ENCODE measurements at places on chromosomes 2 and 18. TPM values are rescaled to one million over a fixed set of nuclear protein-coding genes. Genes with fewer than 3 reads are reported as not detected.
A peak's percentile ranks its signal among the peaks of the same experiment; 100 is the strongest.

Gene SERPINB4
- total RNA-seq, result not detected

Gene STPG4
- total RNA-seq, result 0.64 TPM

Gene CABYR
- 1.1 TPM for total RNA-seq

Gene TM4SF20
- total RNA-seq, result 1.5 TPM

Gene MOCOS
- total RNA-seq, result 3.5 TPM

- H3K4me1 ChIP-seq, result no peaks in the 10 kb centered on the region
- DNase-seq, result no peak
- H3K27me3 ChIP-seq, result peaks cover 9% of the 10 kb centered on the region
- no peak overlapping the region for H3K27ac ChIP-seq
- H3K36me3 ChIP-seq, result no peaks in the 10 kb centered on the region
These were observed 84.3 kb downstream of the ASB1 start for GRCh38 chr2:238510911-238511613.

DNA sequence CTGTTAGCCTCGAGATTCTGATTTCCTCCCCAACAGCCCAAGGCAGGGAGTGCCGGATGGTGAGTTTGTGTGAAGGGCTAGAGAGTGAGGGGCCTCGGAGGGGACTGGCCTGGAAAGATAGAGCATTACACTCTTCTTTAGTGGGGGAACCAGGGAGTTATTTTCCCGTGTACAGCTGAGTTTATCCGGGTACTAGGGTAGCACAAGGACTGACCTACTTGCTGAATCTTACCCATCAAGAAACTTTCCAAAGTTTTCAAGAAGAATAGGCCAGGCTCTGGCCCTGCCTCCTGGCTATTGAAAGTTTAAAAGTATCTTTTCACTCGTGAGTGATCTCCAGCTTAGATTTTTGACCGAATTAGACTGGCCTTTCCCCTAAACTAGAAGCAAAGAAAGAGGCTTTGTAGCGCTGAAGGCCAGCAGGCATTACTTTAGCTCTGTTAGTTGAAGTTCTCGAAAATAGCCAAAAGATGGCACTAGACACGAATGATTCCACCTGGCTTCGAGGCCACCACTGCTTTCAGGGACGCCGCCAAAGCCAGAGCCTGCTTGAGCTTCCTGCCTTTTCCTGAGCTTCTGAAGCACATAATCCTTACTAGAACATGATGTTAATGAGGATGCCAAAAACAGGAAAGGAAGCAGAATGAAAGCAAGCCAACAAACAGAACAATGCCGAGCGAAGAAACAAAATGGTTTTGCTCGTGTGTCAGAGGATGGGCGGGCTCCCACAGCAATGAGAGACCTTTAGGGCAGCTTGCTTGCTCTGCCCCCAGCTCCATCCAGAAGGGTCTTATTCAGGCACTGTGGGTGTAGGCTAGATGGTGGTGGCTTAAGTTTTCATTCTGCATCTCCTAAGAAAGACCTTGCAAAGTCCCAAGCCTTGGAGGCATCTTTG lies 55.8 kb downstream of the TSN start:
- no peaks in the 10 kb centered on the region for H3K27me3 ChIP-seq
- DNase-seq, result peak; percentile 41
- no peaks in the 10 kb centered on the region for H3K36me3 ChIP-seq
- no peak overlapping the region for H3K27ac ChIP-seq
- H3K4me3 ChIP-seq, result no peak overlapping the region

GRCh38 chr2:159125858-159126257 lies 157.4 kb downstream of the TANC1 start:
- H3K27ac ChIP-seq, result peak overlapping the region; percentile 80
- H3K36me3 ChIP-seq, result no peaks in the 10 kb centered on the region
- peaks cover 27% of the 10 kb centered on the region for H3K4me1 ChIP-seq
- no peaks in the 10 kb centered on the region for H3K27me3 ChIP-seq

DNA sequence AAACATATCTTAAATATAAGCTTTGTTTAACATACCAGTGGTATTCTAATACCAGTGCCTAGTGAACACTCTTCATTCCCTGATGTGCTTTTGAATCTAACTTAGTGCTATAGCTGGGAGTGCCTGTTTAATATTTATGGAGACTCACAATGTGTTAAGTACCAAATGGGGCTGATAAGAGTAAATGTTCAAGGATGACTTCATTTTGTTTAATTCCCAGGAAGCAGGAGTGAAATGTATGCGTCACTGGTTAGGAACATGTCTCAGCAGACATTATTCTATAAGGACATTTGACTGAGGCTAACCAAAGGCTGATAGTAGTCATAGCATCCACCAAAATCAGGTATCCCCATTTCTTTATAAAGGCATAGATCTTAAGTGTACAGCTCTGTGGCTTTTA lies 31.7 kb upstream of the LINC00305 start:
- H3K4me3 ChIP-seq, result no peak overlapping the region
- no peak overlapping the region for H3K27ac ChIP-seq
- no peaks in the 10 kb centered on the region for H3K36me3 ChIP-seq
- no peaks in the 10 kb centered on the region for H3K4me1 ChIP-seq

DNA sequence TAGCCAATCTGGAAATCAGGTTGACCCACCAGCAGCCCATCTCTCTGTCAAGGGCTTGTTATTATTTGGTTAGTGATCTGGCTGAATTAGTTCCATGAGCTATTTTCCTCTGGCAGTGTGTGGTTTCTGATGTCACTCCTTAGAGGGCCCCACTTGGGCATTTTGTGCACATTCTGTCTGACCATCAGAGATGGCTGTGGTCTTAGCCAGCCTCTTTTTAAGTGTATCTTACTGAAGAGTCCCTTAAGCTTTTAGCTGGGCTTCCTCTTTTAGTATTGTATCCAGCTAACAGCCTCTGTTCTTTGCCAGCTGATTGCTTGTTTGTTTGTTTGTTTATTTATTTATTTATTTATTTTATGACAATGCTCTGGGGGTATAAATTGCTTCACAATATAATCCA lies 951.1 kb upstream of the CNTNAP5 start:
- H3K4me3 ChIP-seq, result no peak overlapping the region
- no peak overlapping the region for H3K27ac ChIP-seq
- DNase-seq, result no peak
- no peaks in the 10 kb centered on the region for H3K4me1 ChIP-seq
- no peaks in the 10 kb centered on the region for H3K27me3 ChIP-seq
- H3K36me3 ChIP-seq, result no peaks in the 10 kb centered on the region

- no peak overlapping the region for H3K27ac ChIP-seq
- no peaks in the 10 kb centered on the region for H3K4me1 ChIP-seq
- no peaks in the 10 kb centered on the region for H3K36me3 ChIP-seq
- no peak for DNase-seq
- H3K4me3 ChIP-seq, result no peak overlapping the region
These were observed 11.4 kb upstream of the IL36A start for GRCh38 chr2:112993831-112994230.

DNA sequence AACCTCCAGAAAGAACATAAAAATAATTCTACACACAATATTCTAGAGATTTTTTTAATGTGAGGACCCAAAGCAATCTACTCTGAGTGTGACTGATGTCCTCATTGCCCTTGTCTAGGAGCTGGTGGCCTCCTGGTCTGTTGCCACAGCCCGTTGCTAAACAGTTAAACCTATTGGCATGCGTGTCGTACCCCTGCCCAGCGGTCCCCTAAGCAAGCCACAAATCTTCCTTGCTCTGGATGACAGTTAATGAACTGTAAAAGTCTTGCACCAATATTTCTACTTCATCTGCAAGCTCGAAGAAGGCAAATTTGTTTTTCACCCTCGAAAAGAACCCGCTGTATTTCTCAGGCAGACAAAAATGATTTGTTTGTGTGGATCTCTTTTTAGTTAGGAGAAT lies 489.1 kb upstream of the MEX3C start:
- no peak overlapping the region for H3K4me3 ChIP-seq
- DNase-seq, result no peak
- no peaks in the 10 kb centered on the region for H3K4me1 ChIP-seq
- no peaks in the 10 kb centered on the region for H3K36me3 ChIP-seq
- H3K27ac ChIP-seq, result no peak overlapping the region

DNA sequence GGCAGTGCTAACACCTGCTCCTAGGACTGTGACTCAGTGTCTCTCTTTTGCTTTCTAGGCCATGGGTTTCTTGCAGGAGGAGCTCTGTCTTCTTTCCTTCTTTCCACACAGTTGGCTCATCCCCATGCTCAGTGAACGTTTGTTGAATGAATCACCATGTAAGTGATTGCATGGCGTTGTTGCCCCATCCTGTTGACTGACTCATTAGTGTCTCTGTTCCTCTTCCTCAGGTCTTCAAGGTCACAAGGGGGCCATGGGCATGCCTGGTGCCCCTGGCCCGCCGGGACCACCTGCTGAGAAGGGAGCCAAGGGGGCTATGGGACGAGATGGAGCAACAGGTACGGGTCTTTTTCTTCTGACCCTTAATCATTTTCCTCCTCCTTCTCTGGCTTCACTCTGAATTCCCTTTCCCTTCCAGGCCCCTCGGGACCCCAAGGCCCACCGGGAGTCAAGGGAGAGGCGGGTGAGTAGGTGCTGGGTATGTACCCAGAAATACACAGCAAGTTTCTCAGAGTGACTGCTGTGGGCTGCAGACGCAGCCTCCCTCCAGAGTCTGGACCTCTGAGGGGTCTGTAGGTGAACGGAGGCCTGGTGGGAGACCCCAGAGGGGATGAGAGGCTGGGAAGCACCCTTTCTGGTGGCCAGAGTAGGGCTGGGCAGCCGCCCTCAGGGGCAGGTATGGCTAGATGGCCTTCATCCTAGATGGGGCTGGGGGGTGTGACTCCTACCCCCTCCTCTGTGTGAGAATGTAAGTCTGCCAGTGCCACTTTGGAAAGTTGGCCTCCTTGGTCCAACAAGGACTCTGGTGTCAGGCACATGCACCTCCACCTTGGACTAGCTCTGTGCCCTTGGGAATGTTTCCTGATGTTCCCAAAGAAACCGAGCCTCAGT lies 32.4 kb downstream of the MARCO start:
- H3K4me1 ChIP-seq, result no peaks in the 10 kb centered on the region
- no peak for DNase-seq
- H3K36me3 ChIP-seq, result no peaks in the 10 kb centered on the region
- H3K27me3 ChIP-seq, result no peaks in the 10 kb centered on the region
- no peak overlapping the region for H3K4me3 ChIP-seq

- no peaks in the 10 kb centered on the region for H3K27me3 ChIP-seq
- H3K36me3 ChIP-seq, result no peaks in the 10 kb centered on the region
- H3K27ac ChIP-seq, result peak overlapping the region; percentile 78
- DNase-seq, result peak; percentile 77
- peak overlapping the region; percentile 21 for H3K4me3 ChIP-seq
These were observed 103.7 kb upstream of the TAF1B start for GRCh38 chr2:9739531-9739964.

DNA sequence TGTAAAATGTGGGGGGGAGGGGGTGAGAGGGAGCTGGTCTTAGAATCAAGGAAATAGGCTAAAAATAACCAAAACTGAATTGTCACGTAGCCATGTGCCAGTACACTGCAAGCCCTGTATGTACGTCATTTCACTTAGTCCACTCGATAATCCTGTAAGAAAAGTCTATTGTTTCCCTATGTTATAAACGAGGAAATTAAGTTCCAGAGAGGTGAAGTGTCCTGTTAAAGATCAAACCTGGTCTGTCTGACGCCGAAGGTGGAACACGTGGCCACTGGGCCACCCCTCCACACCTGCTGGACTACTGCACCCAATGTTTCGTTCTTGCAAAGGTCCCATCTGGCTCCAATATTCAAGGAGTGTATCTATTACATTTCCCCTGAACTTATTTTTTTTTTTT lies 29.6 kb downstream of the TFCP2L1 start:
- no peaks in the 10 kb centered on the region for H3K27me3 ChIP-seq
- no peaks in the 10 kb centered on the region for H3K36me3 ChIP-seq
- peaks cover 9% of the 10 kb centered on the region for H3K4me1 ChIP-seq
- H3K4me3 ChIP-seq, result no peak overlapping the region
- peak overlapping the region; percentile 83 for H3K27ac ChIP-seq
- peak; percentile 79 for DNase-seq

DNA sequence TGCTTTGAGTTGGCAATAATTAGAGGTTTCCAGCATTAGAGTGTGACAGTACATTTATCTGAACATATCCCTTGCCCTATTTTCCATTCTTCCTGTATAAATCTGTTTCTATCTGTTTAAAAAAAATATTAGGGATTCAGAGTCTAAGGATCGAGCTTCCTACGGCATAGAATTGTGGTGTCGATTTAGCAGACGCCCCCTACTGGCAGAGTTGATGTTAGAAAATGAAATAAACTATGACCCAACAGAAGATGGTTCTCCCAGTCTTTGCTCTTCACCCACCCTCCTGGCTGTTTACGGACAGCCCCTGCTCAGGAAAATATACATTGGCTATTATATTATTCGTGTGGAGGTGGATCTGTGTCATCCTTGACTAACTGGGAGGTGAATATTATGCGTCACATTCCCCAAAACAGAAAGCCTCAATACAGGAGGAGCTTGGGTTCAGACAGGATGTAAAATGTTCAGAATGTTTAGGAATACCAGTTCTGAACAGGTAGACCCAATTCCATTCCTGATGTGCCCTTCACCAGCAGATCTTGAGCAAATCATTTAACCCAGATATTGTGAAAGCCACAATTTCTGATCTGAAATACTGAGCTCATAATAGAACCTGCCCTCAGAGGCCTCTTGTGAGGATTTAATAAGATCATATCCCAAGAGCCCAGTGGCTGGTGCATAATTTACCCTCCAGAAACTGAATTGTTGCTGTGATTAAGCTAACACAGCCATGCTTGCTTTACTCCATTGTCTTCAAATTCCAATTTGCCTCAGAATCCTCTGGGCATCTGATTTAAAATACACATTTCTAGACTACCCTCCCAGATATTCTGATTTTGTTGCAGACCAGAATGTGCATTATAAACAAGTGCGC lies 10.8 kb upstream of the ERMN start:
- no peaks in the 10 kb centered on the region for H3K36me3 ChIP-seq
- peak; percentile 40 for DNase-seq
- no peak overlapping the region for H3K27ac ChIP-seq

GRCh38 chr2:181754105-181754504 lies 73.8 kb upstream of the NEUROD1 start:
- H3K27me3 ChIP-seq, result no peaks in the 10 kb centered on the region
- H3K4me3 ChIP-seq, result no peak overlapping the region
- H3K27ac ChIP-seq, result no peak overlapping the region
- no peaks in the 10 kb centered on the region for H3K4me1 ChIP-seq
- H3K36me3 ChIP-seq, result no peaks in the 10 kb centered on the region
